ENCODE measurements at places on chromosomes 1 and 21.

GRCh38 chr1:201554190-201554600 is 15.3 kb downstream of the NAV1 start:
- no peak for DNase-seq

- DNase-seq = no peak
These were observed 33.9 kb upstream of the GPR25 start for GRCh38 chr1:200838676-200839445.

GRCh38 chr1:109084563-109085517 is 5.7 kb upstream of the TMEM167B start:
- no peak for DNase-seq

GRCh38 chr1:147757015-147757990 is 3.1 kb downstream of the GJA5 start:
- DNase-seq = no peak

DNA sequence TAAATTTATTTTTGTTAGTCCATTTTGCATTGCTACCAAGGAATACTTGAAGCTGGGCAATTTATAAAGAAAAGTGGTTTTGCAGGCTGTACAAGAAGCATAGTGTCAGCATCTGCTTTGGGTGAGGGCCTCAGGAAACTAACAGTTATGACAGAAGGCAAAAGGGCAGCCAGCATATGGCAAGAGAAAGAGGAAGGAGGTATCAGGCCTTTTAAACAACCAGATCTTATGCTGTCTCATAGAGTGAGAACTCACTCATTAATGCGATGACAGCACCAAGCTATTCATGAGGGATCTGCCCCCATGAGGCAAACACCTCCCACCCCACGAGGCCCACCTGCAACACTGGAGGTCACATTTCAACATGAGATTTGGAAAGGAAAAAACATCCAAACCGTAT is 898.4 kb downstream of the KCNT2 start:
- DNase-seq = no peak

DNA sequence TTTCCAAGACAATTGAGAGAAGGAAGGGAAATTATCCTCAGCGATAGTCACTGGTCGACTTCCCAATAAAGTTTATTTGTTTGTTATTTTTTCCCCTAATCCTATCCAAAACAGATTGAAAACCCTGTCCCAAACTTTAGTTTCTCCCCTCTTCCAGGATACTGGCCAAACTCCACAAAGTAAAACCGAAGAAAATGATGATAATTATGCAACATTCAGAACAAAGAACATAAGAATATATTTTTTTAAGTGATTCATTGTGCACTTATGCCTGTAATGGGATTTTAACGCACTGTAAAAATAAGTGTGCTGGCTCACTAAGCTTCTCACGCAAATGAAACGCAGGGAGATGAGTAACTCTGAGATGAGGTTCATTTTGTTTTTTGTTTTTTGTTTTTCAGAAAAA is 6.0 kb downstream of the GLIS1 start:
- DNase-seq = no peak
